ENCODE measurements at places on chromosomes 6 and 20. TPM values are rescaled to one million over a fixed set of nuclear protein-coding genes. Genes with fewer than 3 reads are reported as not detected.

The MLIP gene
- total RNA-seq, result 2.9 TPM

The ARMH2 gene
- total RNA-seq, result not detected

The B3GAT2 gene
- not detected for total RNA-seq

The NUP153 gene
- total RNA-seq, result 29.6 TPM

The L3MBTL3 gene
- total RNA-seq, result 21.1 TPM

The PTPN1 gene
- total RNA-seq, result 58.8 TPM

The FERMT1 gene
- 1.2 TPM for total RNA-seq

The PRR18 gene
- not detected for total RNA-seq

The RSPH4A gene
- total RNA-seq, result 0.63 TPM

The OR12D3 gene
- total RNA-seq, result not detected

The VNN1 gene
- total RNA-seq, result 0.19 TPM
